ENCODE measurements at places on chromosomes 2 and 18.
A peak's percentile ranks its signal among the peaks of the same experiment; 100 is the strongest.

GRCh38 chr2:159650574-159650973, 34.2 kb upstream of the BAZ2B start:
- DNase-seq, result no peak

DNA sequence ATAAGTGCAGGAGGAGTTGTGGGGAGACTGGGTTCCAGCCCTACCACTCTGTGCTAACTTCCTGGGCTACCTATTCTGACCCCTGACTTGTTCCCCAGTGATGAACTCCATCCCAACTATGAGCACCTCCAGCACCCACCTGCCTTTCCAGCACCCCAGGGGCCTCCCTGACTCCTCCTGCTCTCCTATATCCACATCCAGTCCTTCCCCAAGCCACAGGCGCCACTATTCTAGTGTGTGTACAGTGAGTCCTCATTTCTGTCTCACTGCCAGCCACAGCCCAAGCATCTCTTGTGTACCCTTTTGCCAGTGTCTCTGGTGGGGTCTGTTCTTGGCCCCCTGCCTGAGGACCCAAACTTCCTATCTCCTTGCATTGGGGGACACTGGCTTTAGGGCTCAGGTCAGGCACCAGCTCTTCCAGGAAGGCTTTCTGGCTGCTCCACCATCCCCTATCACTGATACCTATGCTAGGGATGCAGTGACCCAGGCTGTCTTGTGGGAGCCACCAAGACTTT, 145.2 kb downstream of the INHBB start:
- DNase-seq, result no peak

- no peak for DNase-seq
Observed at GRCh38 chr2:191867507-191867847, 20.6 kb upstream of the CAVIN2 start.

DNA sequence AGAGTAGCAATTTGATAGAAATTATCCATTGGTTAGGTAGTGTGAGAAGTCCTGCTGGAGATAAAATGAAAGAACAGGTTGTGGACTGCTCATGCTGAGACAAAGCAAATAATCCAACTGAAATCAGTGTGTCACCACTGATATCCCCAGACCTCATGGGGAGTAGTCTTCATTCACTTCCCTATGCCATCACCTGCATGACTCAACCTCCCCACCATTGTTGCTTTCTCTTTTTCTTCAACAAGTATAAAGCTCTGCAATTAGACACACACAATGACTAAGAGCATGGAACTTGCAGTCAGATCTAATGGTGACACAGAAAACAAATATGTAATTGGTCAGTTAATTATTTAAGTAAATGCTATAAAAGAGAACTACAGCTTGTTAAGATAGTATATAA, 475.3 kb downstream of the RIT2 start:
- DNase-seq, result no peak

DNA sequence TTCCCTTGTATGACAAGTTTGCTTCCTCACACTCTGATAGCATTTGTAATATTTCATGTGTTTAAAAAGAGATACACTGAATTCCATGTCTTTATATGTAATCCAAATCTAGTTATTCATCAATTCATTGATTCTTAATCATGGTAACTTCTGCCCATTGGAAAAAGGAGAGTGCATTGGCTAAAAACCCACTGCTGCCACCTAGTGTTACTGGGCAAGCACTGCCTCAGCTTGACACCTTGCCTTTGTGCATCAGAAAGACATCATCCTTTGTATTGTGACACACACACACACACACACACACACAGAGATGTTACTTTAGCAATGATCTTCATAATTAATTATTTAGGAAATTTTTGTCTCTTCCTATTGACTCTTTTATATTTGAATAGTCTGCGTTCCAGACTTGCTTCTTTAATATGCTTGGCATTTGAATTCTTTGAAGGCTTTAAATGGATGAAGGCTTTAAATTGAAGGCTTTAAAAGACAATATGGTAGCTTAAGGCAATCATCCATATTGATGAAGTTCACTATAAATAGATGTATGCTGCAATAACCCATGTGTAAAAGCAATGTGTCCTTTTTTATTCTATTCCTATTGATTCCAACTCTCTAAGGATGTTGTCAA, 414.2 kb upstream of the CHST9 start:
- no peak for DNase-seq

DNA sequence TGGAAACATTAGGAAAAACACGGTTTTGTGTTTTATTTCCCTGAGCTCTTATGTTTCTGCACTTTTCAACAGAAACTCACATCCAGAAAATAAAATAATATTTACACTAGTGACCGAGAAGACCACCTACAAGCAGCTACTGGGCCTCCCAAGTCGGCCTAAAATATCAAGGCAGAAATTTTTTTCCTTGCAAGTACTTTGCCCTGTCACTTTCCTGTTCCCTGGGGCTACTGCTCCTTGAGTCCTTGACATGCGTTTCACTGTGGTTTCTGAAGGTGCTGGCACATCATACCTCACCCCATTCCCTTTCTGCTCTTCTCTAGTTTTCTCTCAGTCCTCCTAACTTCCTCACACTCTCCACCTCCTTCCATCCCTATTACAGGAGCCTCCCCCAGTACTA, 279.1 kb downstream of the AGPS start:
- DNase-seq, result no peak

DNA sequence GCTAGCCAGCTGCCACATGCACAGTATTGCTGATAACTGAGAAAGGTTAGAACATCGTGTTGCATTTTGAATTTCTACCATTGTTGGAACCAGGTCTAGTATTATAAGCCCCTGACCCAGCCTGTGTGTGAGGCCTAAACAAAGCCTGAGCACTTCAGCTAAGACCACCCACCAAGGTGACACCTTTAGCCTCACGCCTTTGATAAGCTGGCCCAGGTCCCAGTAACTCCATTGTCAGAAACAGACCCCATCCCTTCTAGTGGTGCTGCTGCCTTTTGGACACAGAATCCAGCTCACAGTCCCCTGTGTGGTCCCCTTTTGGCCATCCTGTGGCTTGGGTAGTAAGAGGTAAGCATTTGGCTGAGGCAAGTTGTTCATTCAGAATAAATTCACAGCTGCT, 1.6 kb downstream of the ELMOD3 start:
- no peak for DNase-seq

- DNase-seq, result no peak
Observed at GRCh38 chr2:41784496-41784895, 263.3 kb upstream of the PKDCC start.

DNA sequence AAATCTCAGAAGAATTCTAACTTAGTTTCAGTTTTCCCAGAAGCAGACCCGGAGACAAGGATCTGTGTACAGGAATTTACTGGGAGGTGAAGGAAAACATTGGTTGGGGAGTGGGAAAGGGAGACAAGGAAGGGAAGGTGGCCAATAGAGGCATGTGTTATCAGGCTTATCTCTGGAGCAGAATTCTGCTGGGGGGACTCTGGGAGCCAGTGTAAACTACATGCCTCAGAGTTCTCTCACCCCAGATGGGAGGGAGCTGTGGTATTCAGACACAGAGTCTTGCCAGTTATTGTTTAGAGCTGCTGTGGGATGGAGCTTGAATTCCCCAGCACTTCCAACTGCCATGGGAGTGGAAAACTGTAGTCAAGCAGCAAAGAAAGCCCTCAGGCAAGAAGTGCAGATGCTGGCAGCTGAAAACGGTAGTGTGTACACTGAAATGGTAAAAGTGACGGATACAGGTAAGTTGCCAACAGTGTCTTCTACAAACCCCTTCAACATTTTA, 19.0 kb downstream of the DNPEP start:
- no peak for DNase-seq

- DNase-seq, result peak; percentile 14
Observed at GRCh38 chr18:23136326-23137096, 1.2 kb downstream of the CABLES1 start.

DNA sequence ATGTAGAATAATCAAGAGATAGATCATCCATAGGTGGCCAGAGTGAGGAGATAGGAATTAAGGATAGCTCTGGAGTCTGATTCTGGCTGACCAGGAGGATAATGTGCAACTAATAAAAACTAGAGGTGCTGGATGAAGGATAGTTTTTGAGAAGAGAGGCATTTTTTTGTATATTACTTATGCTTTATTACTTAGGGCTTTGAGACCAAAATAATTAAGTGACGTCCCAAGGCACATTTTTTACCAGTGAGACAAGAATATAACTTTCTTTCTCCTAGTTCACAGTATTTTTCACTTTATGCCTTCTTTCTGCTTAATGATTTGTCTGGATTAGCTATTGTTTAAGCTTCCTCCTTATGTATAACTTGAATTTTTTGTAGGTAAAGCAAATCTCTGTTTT, 756.6 kb downstream of the TSN start:
- DNase-seq, result no peak

GRCh38 chr18:61803393-61803792, 89.4 kb downstream of the RNF152 start:
- DNase-seq, result no peak

DNA sequence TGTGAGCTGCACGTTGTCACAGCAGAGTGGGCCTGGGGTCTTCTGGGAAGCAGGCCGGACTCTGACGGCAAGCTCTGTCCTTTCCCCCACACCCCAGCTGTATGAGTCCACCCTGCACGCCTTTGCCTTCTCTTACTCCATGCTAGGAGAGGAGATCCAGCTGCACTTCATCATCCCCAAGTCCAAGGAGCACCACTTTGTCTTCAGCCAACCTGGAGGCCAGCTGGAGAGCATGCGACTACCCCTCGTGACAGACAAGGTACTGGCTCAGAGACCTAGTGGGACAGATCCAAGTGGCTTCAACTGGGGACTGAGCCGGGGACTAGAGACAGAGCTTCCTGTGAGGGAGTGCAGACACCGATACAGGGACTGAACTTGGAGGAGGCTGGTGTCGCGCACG, 40.1 kb downstream of the NTSR2 start:
- no peak for DNase-seq

DNA sequence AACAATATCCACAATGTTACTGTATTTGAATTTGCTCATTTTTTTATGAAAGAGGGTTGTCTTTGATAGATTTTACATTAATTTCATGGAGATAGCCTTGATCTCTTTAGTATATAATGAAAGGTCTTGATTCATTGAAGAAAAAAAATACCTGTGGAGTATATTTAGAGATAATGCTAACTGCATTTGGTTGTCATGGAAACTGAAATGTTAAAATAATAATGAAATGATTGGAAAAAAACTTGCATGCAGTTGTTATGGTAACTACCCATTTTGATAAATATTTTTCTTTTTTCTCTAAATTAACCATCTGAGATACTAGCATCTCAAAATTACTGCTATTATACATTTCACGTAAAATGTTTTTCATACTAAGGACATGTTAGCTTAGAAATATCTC, 712.7 kb upstream of the FAM98A start:
- DNase-seq, result no peak

- no peak for DNase-seq
Observed at GRCh38 chr2:69060938-69061501, 48.0 kb downstream of the ANTXR1 start.

DNA sequence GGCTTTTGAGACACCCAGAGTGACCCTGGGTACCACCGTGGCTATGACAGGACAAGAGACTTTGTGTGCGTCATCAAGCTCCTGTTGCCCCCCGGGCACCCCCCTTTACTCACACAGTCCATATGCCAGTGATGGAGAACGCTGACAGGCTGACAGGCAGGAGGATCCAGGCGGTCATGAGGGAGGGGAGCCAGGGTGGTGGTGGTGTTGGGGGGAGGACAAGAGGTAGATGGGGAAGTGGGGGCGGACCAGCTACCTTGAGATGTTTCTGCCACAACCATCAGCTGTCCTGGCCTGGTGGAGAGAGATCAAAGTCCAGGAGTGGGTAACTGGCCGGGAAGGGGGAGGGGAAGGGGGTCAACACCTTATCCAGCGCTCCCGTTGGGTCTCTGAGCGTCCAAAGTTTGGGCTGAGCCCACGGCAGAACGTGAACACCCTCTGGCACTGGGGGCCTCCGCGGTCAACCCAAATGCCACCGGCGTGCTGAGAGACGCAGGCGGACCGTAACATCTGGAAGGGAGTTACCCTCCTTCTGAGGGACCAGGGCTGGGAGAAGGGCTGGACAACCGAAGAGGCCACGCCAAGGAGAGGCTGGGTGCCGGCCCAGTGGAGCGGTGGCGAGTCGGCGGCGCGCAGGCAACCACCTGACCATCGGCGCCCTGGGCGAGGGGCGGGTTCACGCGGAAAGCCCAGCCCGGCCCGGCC, 575 bp downstream of the TMEM150A start:
- DNase-seq, result no peak

GRCh38 chr18:10241579-10241978, 212.9 kb upstream of the APCDD1 start:
- DNase-seq, result no peak

GRCh38 chr18:77081390-77081778, 51.2 kb downstream of the MBP start:
- DNase-seq, result no peak

- no peak for DNase-seq
Observed at GRCh38 chr2:182818501-182818900, 47.9 kb downstream of the FRZB start.

DNA sequence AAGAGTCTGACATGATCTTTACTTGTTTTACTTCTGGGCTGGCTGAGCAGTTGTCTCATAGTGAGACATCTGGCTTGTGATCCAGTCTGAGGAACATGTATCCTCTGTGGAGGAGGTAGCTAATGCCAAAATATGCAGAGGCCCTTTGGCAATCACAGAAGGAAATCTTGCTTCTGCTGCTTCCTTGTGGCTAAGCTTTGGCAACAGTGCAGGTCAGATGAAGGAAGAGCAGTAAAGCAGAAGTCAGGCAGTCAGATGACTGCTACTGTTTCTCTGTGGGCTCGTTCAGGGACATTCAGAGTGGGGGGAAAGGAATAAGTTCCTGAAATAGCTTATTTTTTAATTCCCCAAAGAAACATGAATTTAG, 22.3 kb downstream of the DOK1 start:
- DNase-seq, result no peak

All from CD8-positive, alpha-beta T cell (primary cell).